ENCODE measurements at places on chromosomes 2 and 18.

- no peak for DNase-seq
Measured at GRCh38 chr2:136126421-136126926, 8.5 kb upstream of the CXCR4 start.

DNA sequence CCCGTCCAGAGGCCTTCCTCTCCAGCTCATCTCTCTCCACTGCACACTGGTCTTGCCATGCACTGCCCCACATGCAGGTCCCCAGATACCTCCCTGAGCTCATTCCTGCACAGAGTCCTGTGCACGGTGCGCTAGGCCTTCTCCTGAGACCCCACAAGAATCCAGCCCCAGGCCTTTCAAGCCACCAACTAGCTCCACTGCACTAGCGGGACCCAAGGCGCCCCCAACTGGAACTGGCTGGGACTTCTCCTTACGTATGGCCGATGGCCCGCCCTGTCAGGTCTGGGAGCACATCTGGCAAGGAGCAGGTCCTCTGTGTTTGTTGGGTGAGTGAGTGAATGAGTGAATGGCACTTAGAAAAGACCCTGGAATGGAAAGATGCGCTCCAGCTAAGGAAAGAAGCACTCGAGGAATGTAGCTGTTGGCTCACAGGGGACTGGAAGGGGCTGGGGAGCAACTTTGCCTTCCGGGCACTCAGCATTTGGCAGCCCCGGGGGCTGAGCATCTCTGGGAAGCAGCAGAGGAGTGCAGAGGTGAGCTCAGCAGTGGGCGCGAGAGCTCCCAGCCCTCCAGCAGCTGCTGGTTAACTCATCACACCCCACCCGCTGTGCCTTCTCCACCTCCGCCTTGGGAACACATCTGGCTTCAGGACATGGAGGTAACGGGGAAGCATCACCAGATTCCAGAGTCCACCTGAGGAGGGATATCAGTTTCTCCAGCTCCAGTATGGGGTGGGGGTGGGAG lies 223.1 kb downstream of the GLI2 start:
- no peak for DNase-seq

- no peak for DNase-seq
Measured at GRCh38 chr18:60596928-60597327, 224.4 kb upstream of the MC4R start.

- no peak for DNase-seq
Measured at GRCh38 chr2:178553047-178553446, 72.8 kb downstream of the PLEKHA3 start.

DNA sequence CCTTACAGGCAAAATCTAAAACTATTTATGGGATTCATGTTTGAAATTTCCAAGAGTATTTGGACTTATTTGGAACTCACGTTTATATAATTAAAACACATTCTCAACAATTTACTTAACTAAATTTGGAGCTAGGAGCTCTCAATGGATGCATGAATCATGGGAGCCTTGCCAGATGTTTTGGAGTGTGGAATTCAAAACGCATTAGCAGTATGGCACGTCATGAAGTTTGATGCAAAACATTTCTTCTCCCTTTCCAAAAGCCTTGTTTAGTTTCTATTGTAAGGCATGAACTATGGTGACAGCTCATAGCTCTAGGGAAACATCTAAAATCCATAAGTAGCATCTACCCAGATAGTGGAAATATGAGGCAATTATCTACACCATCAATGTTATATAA lies 701.6 kb downstream of the SATB2 start:
- no peak for DNase-seq

DNA sequence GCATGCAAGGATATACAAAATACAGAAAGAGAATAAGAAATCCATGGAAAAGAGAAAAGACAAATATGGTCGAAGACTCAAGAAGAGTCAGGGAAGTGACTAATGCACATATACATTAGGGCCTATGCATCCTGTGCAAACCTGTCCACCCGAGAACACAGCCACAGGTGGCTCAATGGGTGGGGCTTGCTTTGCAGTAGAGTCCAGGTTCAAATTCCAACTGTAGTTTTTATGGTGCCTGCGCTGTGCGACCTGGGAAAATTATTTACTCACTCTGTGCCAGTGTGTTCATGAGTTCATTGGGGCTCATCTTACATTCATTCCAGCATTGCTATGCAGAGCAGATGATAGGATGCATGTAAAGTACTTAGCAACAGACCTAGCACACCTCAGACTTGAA lies 244.7 kb downstream of the CTNNA2 start:
- DNase-seq, result no peak

- no peak for DNase-seq
Measured at GRCh38 chr2:89844221-89844943, 1152.9 kb downstream of the RPIA start.

DNA sequence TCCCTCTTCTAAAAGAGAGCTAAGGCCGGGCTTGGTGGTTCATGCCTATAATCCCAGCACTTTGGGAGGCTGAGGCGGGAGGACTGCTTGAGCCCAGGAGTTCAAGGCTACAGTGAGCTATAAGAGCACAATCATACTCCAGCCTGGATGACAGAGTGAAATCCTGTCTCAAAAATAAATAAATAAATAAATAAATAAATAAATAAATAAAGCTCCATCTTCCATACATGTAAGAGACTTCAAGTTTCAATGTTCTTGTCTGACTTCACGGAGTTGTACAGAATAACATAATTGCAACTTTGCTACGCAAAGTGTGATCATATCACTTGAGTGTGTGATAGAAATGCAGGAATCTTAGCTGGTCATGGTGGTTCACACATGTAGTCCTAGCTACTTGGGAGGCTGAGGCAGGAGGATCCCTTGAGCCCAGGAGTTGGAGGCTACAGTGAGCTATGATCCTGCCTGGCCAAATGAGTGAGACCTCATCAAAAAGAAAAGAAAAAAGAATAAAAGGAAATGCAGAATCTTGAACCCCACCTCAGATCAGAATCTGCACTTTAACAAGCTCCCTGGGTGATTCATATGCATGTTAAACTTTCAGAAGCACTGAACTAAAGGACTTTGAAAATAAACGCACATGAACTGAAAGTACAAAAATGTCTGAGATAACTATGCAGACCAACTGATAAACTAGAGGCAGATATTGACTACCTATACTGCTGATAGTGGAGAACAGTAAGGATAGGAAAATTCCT lies 123.7 kb upstream of the SP3 start:
- no peak for DNase-seq

DNA sequence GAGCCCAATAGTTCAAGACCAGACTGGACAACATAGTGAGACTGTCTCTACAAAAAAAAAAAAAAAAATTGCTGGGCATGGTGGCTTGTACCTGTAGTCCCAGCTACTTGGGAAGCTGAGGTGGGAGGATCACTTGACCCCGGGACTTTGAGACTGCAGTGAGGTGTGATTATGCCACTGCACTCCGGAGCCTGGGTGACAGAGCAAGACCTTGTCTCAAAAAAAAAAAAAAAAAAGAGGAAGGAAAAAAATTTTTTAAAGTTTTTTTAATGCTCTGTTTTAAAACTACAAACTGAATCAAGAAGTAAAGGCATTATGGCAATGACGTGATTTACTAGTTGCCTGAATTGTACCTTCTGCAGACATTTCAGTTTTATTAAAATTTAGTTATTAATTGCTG lies 54.5 kb upstream of the ZDBF2 start:
- no peak for DNase-seq

GRCh38 chr2:19349911-19350677 lies 8.3 kb downstream of the OSR1 start:
- DNase-seq, result no peak

GRCh38 chr2:207778298-207778882 lies 8.7 kb upstream of the FZD5 start:
- no peak for DNase-seq

- DNase-seq, result no peak
Measured at GRCh38 chr2:68045342-68045741, 17.5 kb downstream of the C1D start.

DNA sequence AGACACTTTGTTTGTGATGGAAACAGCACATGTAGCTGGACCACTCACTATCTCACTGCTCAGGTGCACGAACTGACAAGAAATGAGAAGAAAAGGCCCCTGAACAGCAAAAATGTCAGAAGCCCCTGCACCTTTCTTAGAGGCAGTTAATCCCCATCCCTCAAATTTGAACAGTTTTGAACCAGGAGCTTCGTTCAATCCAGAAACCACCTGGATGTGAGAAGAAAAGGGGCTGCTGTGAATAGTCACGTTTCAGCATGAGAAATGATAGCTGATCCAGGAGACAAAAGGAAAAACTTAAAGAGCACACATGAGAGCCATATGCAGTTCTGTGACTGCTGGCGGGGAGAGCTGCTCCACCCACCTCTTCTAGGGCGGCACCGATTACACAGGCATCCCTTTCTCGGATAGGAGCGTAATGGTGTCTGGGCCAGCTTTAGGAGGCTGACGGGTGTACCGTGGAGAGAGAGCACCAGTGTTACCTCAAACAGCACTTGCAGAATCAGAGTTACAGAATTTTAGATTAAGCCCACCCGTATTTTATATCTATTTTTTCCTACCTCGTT lies 117.0 kb upstream of the EML6 start:
- no peak for DNase-seq

DNA sequence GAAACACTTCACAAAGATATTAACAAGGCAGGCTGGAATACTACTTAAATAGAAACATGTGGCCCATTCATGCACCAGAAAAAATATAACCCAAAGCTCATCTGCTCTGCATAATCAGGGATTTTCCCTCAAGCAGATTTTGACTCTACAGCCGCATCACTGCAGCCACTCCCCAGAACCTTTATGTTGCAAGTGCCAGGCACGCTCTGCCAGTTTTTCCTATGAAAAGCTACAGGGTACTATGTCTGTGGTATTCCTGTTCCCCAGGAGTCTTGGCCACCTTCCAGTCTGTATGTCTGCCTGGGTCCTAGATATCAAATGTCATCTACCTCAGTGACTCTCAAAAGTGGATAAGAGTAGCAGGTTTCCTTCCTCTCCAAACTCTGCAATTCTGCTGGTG lies 3.8 kb downstream of the COA5 start:
- DNase-seq, result no peak

- DNase-seq, result no peak
Measured at GRCh38 chr2:117737846-117738245, 76.6 kb upstream of the DDX18 start.

DNA sequence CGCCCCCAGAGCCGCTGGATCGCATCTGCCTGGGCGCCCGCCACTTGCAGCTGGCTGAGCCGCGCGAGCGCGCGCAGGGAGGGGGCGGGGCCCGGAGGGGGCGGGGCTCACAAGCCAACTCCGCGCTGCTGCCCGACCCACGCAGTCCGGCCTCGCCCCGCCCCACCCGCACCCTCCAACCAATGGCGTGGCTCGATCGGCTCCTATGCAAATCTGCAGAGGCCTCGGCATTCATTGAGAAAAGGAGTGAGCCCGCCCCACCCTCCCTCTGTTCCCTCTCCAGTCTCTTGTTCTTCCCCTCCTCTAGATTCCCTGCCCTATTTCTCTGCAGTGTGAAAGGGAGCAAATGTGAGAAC lies at the start of gene ALK:
TSS of gene ALK (minus strand) at position 27 of the 356 bp plus-strand sequence. CDS start 927 bp downstream, outside the sequence.
- DNase-seq, result peak; percentile 89

GRCh38 chr2:237742614-237743013 lies 56.0 kb upstream of the RBM44 start:
- DNase-seq, result no peak

- no peak for DNase-seq
Measured at GRCh38 chr2:229282758-229283546, 11.9 kb upstream of the PID1 start.

- DNase-seq, result no peak
Measured at GRCh38 chr18:2846636-2847316, at the start of gene EMILIN2. Gene EMILIN2, plus strand, starts transcription at chr18:2847006. Its CDS starts 183 bp downstream, at chr18:2847189.

GRCh38 chr2:33133454-33133952 lies 186.8 kb downstream of the LTBP1 start:
- no peak for DNase-seq

DNA sequence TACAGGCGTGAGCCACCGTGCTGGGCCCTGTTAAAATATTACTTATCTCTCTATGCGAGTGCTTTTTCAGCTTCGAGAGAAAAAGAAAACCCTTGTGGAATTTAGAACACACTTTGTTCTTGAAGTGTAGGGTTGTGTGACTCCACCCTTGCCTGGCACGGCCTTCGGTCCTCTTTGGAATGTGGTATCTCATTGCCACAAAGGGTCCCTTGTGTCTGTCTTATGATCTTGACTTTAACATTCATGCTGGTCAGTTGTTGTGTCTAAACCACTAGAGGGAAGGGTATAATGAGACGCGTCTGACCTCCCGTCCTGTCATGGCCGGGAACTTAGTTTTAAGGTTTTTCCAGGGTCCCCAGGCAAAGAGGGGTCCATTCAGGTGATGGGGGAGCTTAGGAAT lies 246.4 kb downstream of the VAPA start:
- no peak for DNase-seq

- DNase-seq, result no peak
Measured at GRCh38 chr2:200794143-200794542, 17.6 kb upstream of the BZW1 start.

- DNase-seq, result no peak
Measured at GRCh38 chr2:67526283-67526682, 129.2 kb downstream of the ETAA1 start.

DNA sequence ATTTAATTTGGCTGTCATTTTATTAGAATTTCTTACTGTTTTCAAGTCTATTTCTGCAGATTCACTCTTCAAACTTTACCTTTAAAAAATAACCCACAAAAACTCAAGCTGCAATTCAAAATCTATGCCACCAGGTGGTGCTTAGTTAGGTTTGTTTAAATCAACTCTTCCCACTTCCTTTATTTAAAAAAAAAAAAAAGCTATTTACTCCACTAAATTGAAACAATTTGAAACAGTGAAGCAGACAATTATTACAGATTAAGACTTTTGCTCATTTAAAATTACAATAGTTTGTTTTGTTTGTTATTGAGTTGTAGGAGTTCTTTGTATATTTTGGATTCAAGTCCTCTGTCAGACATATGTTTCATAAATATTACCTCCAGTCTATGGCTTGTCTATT lies 300.0 kb downstream of the PDE11A start:
- no peak for DNase-seq

DNA sequence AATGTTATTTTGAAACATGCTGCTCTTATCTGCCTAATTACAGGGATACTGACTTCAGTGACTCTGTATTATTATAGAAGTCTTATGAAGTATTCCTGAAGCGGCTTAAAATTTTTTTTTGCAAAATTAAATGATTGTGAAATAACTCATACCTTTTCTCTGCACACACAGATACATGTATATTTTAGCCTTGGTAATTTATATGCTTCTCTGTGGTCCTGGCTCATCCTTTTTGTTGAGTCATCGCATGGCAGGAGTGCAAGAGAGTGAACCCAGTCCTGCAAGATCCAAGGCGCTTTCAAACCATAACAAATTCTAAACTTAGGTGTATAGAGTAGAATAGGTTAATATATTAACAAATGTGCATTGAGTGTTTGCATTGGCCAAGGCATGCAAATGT lies 8.6 kb downstream of the CCNT2 start:
- DNase-seq, result no peak

DNA sequence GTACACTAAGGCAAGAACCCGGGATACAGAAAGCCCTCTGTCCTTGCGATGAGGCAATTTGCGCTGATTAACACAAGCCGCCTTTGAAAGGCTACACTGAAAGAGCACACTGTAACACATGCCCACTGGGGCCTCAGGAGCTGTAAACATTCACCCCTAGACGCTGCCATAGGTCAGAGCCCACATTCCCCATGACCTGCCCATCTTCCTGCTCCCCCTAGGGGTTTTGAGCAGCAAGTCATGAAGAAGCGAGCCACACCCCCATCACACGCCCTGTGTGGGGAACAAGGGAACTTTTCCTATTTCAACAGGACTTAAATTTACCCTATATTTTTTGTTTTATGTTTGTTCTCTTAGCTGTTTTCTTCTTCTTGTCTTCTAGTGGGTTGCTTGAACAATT lies 47.8 kb upstream of the SLC4A10 start:
- no peak for DNase-seq

Data from NCI-H146 (cell line).